ENCODE measurements at places on chromosomes 16 and 17. TPM values are rescaled to one million over a fixed set of nuclear protein-coding genes. Genes with fewer than 3 reads are reported as not detected.

The PSKH1 gene
- total RNA-seq: 8.7 TPM

The LRRC46 gene
- not detected for total RNA-seq

The OMG gene
- total RNA-seq: 2.0 TPM

The DOC2A gene
- total RNA-seq: 0.28 TPM

The SMIM36 gene
- not detected for total RNA-seq

The SMARCD2 gene
- 78.7 TPM for total RNA-seq

The NOXO1 gene
- total RNA-seq: 0.14 TPM

The MT1A gene
- 0.28 TPM for total RNA-seq

The DCTN5 gene
- 44.5 TPM for total RNA-seq

The SEPTIN1 gene
- total RNA-seq: not detected

The HBA1 gene
- total RNA-seq: not detected

The SBK1 gene
- total RNA-seq: not detected

The SDF2 gene
- 65.4 TPM for total RNA-seq

The TNFRSF12A gene
- 151 TPM for total RNA-seq

The RSKR gene
- 4.4 TPM for total RNA-seq
